GM12891 (cell line): ENCODE measurements at places on chromosomes 11 and 22.

DNA sequence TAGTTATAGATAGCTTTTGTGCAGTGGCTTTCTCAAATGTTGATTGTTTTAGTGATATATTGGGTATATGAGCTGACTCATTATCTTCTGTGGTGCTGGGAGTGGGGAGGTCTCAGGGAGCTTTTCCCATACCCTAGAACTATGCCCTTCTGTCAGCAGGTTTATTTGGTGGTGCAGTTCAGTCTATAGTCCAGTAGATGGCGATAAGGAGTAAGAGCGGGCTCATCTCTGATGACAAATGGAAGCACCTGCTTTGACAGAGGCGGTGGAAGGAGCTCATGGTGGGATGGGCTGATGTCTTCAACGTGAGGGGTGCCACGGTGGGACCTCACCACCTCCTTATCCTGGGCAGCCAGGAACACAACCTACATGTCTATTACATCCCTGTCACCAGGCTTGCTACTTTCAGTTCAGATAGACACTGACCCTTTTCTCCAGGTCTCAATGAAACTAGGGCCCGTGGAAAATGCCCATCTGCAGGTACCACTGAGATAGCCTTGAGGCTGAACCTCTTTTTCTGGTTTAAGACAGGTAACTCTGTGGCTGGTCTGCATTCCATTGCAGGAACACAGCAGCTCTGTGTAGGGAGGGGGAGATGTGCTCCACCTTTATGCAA is 13.0 kb upstream of the OR6A2 start:
- DNase-seq, result peak; percentile 40

DNA sequence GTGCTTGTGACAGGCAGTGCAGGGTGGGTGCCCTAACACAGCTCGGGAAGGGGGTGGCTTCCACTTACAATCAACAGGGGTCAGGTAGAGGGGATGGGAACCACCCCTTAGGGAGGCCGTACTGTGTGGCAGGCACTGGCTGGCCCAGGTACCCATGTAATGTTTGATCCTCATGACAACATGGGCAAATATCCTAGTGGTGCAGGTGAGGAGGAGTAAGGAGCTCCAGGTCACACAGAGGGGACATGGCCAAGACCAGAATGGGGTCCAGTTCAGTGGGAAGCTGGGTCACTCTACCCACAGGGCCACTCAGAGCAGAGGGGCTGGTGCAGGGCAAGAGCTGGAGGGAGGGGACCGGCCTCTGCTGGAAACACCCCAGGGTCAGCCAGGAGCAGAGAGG is 3.1 kb downstream of the APOL4 start:
- no peak for DNase-seq

DNA sequence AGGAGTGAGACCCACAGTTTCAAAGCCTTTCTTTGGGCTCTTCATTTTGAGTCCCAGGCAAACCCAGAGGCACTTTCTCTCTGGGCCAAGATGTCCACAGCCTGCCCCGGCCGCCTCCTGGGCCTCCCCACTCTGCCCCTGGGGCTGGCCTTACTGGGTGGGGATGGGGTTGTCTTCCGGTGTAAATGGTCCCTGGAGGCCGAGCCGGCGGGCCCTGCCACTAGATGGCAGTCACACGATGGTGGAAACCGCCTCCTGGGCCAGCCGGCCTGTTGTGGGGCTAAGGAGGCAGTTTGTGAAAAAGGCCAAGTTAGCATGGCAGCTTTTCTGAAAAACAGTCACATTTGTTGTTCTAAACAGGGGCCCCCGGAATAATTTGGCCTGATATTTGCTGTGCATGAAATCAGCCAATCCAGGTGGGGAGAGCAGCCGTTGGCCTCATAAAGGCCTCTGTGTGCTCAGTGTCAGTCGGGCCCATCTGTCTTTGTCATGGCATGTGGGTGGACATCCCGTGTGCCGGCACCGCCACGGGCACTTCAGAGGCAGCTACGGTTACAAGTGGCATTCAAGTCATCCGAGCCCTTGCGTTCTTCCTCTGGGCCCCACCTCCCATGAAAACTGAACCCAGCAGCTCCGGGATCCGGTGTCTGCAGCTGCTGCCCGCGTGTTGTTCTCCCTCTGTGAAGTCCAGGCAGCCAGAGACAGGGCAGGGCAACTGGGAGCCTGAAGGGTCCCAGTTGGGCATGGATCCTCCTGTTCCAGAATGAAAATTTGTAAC is 6.5 kb downstream of the MRPL23 start:
- no peak for DNase-seq

DNA sequence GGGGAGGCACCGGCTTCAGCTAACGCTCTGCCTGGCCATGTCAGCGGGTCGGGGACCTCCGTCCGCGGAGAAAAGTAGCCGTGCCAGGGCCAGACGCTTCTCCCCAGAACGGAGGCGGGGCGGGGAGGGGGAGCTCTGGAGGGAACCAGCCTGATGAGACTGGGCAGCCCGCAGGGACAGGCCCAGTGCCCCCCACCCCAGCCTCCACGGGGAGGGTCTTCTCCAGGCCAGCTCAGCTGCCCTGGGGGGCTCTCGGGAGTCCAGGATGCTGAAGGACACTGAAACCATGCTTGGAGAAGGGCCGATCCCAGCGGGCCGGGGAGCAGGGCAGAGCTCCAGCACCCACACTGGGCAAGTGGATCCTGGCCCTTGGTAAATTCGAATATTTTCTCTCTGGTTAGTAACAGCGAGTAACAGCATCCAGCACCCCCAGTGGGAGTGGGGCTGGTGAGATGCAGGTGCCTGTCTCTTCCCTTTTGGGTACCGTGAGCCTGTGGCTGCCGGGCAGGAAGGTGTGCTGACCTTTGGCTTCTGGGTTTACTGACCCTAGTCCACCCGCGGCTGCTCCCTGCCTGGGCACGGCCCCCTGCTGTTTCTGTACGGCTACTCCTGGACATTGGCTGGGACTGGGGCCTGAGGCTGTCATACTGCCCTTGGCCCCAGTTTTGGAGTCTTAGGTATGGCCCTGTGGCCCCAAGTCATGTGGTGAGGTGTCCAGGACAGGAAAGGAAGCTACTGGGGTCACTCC is 35.8 kb downstream of the GRAMD4 start:
- no peak for DNase-seq

GRCh38 chr11:129374081-129374992 is 1.3 kb upstream of the BARX2 start:
- DNase-seq, result no peak

DNA sequence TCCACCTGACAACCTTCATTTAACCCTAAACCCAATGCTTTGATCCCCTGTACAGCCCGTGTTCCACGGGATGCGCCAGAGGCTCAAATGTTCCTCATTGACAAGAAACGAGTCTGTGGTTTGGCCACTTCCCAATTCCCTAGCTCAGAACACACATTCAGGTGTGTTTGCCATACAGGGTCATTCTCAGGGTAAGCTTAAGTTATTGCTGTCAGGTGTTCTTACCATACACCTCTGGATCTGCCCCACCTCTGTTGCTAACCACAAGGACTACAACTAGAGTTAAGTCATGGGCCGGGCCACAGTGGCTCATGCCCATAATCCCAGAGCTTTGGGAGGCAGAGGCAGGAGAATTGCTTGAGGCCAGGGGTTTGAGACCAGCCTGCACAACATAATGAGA is 45.6 kb upstream of the POLD3 start:
- DNase-seq, result no peak

- no peak for DNase-seq
Observed at GRCh38 chr11:67667490-67668191, 6.8 kb downstream of the ALDH3B2 start.

GRCh38 chr11:1869427-1870325 is 16.8 kb downstream of the LSP1 start:
- DNase-seq, result no peak

DNA sequence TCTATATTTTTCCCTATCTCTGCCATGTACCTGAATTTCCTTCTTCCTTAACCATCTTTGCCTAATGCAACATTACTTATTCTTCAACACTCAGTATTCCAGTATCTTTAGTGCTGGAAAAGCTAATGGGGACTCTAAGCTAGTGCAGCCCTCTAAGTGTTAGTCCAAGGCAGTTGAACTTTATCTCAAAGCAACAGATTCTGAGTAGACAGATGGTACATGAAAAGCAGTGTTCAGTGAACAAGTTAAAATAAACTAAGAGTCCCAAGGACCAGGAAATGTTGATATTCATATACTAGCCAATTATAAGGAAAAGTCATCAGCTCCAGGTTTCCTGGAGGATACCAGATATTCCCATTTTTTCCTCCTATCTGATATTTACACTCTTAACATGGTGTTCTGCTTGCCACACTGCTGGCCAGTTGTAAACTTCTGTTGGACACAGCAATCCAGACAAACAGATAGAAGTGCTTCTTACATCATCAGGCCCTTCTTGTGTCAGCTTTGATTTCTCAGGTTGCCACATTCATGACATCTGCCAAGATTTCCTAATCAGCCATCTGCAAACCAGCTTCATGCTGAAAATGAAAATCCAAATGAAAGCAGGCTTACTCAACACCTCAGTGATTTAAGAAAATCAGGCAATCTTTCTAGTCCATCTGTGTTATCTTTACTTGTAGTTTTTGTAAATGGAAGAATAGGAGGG is 255.9 kb upstream of the POU2AF2 start:
- no peak for DNase-seq

DNA sequence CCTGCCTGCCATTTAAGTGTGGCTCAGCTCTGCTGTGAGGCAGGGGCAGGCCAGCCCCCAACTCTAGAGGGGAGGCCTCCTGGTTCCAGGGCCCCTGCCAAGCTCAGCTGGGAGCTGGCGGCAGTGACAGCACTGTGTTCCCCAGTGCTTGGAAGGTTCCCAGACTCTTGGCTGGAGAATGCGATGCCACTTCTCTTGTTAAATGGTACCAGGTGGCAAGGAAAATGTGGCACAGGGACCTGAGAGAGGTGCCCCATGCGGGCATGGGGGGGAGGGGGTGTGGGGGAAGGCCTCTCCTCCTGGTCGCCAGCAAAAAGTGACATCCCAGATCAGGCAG is 8.4 kb upstream of the TNFRSF13C start:
- DNase-seq, result no peak

- DNase-seq, result no peak
Observed at GRCh38 chr11:45982656-45983470, 60.4 kb downstream of the LARGE2 start.

DNA sequence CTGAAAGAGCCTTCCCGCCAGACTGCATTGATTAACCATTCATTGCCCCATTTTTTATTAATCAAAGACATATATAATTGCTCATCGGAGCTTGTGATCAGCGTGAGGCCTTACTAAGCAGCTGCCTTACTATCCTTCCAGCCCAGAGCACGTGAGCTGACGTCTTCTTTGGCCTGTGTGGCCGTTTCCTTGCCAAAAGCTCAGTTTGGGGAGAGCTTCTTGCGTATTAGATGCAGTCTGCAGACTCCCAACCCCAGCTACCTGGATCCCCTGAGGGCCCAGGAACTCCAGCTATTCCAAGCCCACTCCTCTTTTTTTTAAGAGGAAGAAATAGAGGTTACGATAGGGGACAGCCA is 784 bp upstream of the SLC43A3 start:
- no peak for DNase-seq

GRCh38 chr11:62152245-62153086 is 28.7 kb downstream of the INCENP start:
- DNase-seq, result no peak

- DNase-seq, result no peak
Observed at GRCh38 chr11:44387415-44387814, 77.5 kb upstream of the ALX4 start.

DNA sequence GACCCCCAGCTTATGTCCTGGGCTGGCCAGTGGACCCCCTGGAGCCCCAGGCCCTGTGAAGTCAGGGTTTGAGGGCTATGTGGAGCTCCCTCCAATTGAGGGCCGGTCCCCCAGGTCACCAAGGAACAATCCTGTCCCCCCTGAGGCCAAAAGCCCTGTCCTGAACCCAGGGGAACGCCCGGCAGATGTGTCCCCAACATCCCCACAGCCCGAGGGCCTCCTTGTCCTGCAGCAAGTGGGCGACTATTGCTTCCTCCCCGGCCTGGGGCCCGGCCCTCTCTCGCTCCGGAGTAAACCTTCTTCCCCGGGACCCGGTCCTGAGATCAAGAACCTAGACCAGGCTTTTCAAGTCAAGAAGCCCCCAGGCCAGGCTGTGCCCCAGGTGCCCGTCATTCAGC is 24.6 kb downstream of the CSF2RB start:
- DNase-seq, result no peak

DNA sequence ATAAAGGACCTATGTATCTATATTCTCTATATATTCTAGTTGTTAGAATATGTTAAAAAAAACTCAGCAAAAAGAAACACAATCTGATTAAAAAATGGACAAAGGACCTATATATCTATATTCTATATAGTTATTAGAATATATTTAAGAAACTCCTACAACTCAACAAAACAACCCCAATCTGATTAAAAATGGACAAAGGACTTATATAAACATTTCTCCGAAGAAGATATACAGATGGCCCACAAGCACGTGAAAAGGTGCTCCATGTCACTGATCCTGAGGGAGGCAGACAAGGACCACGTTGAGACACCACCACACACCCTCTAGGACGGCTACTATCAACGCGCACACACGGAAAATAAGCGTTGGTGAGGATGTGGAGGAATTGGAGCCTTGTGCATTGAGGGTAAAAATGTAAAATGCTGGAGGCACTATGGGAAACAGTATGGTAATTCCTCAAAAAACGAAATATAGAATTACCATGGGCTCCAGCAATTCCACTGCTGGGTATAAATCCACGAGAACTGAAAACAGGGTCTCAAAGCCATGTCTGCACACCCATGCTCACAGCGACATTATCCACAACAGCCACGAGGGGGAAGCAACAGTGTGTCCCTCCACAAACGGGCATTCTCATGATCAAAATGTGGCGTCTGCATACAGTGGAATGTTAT is 22.7 kb downstream of the YPEL1 start:
- DNase-seq, result peak; percentile 70

DNA sequence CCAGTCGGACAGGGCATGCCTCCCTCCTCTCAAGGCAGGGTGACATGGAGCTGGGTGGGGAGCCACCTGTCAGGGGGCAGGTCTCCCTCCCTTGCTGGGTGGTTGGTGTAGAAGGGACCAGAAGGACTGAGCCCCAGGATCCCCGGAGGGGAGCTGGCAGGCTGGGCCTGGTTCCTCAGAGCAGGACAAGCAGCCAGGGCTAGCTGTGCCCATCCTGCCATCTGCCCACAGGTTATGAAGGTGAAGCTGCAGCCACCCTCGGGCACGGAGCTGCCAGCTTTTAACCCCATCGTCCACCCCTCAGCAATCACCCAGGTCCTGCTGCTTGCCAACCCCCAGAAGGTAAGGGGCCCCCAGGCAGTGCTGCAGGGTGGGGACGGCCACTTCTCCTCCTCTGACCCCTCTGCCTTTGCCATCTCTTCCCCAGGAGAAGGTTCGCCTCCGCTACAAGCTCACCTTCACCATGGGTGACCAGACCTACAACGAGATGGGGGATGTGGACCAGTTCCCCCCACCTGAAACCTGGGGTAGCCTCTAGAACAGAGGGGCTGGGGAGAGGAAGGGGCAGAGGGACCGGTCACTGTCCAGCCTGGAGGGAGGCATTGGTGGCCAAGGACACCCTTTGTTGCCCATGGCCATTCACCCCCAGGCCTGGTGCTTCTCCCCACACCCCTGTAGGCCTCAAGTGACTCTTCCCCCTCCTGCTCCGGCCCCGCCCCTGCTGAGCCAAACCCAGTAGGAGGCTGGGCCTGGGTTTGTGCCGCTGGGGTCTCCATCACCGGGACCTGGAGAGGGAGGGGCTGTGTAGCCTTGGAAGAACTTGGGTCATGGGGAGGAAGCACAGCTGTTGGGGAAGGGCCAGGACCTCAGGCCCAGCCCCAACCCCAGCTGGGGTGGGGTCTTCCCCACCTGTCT is 7.0 kb upstream of the SH3BP1 start:
- DNase-seq, result peak; percentile 70
